ENCODE measurements at places on chromosomes 3 and 15. TPM values are rescaled to one million over a fixed set of nuclear protein-coding genes. Genes with fewer than 3 reads are reported as not detected.

Gene EFCC1
- 0.68 TPM for polyA plus RNA-seq

Gene NANOGP8
- 0.07 TPM for polyA plus RNA-seq

Gene CHRNB4
- polyA plus RNA-seq: not detected

Gene ZNF860
- 0.05 TPM for polyA plus RNA-seq

GRCh38 chr3:14372587-14372986 is 29.8 kb upstream of the SLC6A6 start:
- no peak for DNase-seq

- DNase-seq: no peak
Measured at GRCh38 chr15:100911086-100911485, 8.1 kb upstream of the LRRK1 start.

- DNase-seq: no peak
Measured at GRCh38 chr3:49898991-49899390, 4.7 kb downstream of the MST1R start.

- no peak for DNase-seq
Measured at GRCh38 chr15:41824062-41824745, 3.7 kb upstream of the JMJD7 start.

DNA sequence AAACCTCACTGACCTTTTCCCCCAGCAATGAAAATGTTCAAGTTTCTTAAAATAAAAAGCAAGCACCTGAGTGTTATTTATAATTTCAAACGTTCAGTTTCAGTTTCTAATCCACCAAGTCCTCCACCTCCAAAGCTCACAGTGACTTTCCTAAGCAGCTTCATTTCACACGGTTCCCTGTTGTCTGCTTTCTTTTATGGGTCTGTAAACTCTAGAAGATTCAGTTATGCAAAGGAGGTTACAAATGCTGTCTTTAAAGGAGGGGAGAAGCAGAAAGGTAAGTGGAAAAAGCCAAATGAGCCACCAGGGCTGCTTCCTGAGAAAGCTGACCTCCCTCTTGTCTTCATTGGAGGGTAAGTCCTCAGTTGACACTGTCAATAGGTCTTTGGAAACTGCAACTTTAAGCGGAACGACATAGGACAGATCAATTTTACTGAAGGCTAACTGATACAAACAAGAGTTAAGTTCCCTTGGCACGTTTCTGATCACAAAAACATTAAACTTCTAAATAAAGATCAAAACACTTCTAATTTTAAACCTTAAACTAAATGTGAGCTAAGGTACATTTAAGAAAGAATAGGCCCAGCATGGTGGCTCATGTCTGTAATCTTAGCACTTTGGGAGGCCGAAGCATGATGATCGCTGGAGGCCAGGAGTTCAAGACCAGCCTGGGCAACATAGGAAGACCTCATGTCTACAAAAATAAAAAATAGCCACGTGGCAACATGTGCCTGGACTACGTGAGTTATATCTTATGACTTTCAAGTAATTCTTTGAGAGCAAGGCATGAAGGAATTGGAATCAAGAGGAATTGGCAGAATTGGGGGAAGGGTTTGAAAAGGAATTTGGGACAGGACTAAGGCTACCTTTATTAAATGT is 151.9 kb upstream of the UBE2E1 start:
- no peak for DNase-seq

All from psoas muscle (tissue), 8 donors.